ENCODE measurements at places on chromosomes 5 and 9.

DNA sequence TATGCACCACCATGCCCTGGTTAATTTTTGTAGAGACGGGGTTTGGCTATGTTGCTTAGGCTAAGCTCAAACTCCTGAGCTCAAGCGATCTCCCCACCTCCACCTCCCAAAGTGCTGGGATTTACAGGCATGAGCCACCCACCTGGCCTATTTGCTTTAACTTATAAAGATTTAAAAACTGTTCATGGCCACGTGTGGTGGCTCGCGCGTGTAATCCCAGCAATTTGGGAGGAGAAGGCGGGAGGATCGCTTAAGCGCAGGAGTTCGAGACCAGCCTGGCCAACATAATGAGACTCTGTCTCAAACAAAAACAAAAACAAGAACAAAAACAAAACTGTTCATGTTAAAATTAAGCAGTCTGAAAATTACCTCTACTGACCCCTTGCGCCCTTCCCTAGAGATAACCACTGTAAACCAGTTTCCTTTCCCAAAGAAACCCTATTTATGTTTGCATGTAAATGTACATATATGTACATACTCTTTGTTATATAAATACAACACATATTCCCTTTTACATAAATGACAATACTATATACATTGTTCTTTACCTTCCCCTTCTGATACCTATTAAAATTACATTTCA lies 1.5 kb downstream of the AK6 start:
- no peak for DNase-seq

DNA sequence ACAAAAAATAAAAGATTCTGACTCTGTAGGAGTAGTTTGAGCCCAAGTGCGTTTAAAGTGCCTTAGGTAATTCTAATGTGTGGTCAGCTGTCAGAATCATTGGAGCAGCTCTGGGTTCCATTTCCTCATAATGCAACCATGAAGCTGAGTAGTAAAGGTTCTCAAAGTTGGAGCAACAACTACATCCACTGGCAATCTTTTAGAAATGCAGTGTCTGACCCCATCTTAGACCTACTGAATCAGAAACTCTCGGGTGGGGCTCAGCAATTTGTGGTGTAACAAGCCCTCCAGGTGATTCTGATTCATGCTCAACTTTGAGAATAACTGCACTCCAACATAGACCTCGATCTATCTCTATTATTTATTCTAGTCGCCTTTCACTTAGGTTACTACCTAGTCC lies 7.6 kb upstream of the ALDH1A1 start:
- DNase-seq, result no peak

DNA sequence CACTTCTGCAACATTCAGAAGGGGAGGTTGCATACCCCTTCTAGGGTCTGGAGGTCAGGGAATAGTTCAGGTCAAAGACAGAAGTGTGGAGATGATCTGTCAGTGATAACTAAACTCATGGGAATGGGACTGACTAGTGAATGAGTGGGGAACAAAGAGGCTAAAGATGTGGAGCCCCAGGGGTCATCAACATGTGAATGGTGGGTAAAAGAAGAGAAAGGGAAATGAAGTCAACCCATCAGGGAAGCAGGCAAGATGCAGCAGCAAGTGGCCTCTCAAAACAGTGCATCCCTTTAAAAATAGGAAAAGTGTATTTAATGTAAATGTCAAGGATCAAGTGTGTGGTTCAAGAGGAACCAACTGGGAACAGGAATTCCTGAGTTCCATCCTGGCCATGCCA lies 69.9 kb downstream of the PLPPR1 start:
- no peak for DNase-seq

GRCh38 chr5:174895360-174895759 lies 171.0 kb downstream of the MSX2 start:
- no peak for DNase-seq

DNA sequence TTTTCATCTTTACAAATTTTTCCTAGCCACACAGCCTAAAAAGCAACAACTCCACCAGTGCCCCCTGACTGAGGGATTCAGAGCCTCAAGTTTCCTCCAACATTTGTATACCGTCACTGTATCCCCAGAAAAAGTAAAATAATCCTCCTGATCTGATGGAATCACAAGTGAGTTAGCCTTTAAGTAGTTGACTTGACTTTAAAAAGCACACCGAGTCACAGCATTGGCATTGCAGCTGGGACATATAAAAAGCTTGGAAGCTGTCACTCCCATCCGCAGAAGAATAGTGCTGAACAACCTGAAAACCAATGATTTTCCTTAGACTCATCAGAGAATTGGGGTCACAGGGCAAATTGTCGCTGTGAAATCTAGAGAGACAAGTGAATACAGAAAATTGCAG lies 41.6 kb upstream of the FBN2 start:
- DNase-seq, result no peak

DNA sequence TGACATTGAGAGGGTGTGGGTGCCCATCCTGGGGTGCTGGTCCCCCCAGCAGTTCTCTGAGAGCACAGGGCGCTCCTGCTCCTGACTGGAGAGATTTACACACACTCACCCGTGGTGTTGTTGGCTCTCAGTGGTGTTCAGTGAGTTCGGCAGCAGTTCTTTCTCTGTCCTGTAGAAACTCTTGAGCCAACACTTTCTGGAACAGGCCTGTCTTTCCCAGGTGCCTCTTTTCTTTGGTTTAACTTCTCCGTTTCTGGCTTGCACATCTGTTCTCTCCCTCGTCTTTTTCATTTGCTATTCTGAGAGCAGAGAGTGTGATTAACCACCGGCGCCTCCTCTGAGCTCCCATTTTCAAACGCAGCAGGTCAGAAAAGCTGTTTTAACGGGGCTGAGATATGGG lies 284.5 kb downstream of the IRX2 start:
- no peak for DNase-seq

DNA sequence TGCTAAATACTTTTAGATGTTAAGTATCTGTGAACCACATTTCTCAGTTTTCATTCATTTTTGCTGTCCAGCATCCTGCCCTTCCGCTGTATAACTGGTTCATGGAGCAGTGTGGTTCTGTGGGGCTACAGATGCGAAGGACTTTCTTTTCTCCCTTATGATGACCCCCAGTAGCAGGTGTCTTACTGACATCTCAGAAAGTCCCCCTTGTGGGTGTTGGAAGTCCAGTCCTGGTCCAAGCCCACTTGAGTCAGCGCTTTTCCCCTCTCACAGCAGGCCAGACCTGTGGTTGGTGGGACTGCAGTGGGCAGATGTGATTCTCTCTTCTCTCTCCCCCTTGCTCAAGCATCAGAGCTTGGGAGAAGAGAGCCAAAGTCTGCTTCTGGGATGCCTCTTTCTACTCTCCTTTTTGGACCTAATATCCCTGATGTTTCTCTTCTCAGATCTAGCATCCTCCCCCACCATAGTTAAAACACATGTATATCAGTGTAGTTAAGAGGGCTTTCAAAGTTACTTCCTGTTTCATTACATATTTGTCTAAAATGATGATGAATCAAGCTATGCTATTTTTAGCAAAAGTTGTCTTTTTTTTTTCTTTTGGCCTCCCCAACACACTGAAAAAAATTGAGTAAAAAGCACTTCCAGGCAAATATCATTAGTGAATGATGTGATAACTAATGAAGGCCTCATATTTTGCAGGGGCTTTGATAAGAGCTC lies 119.5 kb upstream of the ZNF618 start:
- no peak for DNase-seq

- DNase-seq, result no peak
Measured at GRCh38 chr5:43421450-43422133, 9.4 kb upstream of the CCL28 start.
